ENCODE measurements at places on chromosomes 3 and 15.

GRCh38 chr3:72308641-72309040 lies 523.7 kb upstream of the PROK2 start:
- DNase-seq: no peak

DNA sequence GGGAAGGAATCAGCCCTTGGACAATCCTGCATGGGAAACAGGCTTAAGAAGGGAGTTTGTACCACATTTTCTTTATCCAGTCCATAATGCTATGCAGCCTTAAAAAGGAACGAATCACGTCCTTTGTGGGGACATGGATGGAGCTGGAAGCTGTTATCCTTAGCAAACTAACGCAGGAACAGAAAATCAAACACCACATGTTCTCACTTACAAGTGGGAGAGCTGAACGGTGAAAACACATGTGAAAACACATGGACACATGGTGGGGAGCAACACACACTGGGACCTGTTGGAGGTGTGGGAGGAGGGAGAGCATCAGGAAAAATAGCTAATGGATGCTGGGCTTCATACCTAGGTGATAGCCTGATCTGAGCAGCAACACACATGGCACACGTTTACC lies 70.3 kb downstream of the OXNAD1 start:
- no peak for DNase-seq

DNA sequence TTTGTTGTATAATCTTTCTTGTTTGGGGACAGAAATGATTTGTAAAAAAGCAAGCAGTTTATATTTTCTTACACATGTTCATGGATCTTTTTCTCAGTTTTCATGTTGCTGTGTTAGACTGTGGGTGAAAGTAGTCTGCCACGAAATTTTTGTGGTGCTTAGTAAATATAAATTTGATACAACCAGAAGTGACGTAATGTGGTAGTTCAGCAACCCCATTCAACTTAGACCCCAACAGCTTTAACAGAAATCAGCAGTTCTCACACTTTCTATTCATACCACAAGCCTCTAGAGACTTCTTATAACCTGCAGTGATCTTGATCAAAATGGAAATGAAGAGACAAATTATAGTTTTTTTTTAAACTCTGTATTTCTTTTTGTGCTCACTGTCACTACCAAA lies 120.2 kb upstream of the IGSF10 start:
- no peak for DNase-seq

DNA sequence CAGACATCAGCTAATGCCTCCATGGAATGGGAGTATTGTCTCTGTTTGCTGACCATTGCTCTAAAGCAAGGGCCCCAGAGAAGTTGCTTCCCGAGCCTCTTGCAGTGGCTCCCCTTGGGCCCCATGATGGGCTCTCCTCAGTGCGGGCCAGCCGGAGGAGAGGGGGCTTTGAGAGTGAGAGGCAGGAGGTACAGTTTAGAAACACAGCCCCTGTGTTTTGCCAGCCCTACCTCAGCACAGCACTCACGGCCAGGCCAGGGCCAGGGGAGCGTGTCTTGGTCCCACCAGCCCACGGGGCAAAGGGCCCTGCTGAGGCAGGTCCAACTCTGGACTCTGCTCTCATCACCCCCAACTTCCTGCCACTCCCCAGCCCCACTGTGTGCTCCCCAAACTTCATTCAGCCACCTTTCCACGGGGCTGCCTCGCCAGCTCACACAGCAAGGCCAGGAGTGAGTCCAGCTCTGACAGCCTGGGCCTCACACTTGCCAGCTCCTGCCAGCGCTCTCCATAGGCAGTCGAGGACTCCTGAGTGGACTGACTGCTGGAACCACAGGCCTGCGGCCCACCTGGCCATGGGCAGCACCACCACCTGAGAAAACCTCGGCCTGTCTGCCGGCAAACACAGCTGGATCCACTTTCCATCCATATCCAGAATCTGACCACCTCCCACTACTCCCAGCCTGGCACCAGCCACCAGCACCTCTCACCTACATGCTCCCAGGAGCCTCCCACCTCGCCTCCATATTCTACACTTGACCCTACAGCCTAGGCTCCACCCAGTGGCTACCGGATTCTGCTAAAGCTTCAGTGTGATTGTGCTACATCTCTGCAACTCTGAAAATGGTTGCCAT lies 99.0 kb downstream of the TLE3 start:
- no peak for DNase-seq

- no peak for DNase-seq
Observed at GRCh38 chr3:58991026-58991425, 58.8 kb downstream of the CFAP20DC start.

GRCh38 chr15:92683511-92683834 lies 27.9 kb upstream of the FAM174B start:
- no peak for DNase-seq

GRCh38 chr3:65605876-65606432 lies 432.8 kb downstream of the MAGI1 start:
- no peak for DNase-seq

- DNase-seq: peak; percentile 51
Observed at GRCh38 chr3:119810018-119810435, 28.1 kb downstream of the NR1I2 start.

Data from GM12864 (cell line).